ENCODE measurements at places on chromosomes 7 and 10.

GRCh38 chr7:37289367-37289766, 159.3 kb downstream of the ELMO1 start:
- DNase-seq = no peak

- no peak for DNase-seq
These were observed 794 bp downstream of the PCGF6 start for GRCh38 chr10:103350175-103350516.

DNA sequence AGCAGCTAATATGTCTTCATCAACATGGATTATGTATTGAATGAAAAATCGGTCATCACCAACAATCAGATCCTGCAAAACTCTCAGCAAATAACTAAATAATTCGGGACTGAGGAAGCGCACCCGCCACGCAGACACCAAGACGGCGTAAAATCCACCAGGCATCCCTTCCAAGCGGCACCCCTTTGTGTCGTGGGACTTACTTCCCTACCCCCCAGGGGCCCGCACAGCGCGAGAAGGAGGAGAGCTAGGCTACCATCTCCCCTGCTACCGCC, 721 bp downstream of the ARL3 start:
- no peak for DNase-seq

DNA sequence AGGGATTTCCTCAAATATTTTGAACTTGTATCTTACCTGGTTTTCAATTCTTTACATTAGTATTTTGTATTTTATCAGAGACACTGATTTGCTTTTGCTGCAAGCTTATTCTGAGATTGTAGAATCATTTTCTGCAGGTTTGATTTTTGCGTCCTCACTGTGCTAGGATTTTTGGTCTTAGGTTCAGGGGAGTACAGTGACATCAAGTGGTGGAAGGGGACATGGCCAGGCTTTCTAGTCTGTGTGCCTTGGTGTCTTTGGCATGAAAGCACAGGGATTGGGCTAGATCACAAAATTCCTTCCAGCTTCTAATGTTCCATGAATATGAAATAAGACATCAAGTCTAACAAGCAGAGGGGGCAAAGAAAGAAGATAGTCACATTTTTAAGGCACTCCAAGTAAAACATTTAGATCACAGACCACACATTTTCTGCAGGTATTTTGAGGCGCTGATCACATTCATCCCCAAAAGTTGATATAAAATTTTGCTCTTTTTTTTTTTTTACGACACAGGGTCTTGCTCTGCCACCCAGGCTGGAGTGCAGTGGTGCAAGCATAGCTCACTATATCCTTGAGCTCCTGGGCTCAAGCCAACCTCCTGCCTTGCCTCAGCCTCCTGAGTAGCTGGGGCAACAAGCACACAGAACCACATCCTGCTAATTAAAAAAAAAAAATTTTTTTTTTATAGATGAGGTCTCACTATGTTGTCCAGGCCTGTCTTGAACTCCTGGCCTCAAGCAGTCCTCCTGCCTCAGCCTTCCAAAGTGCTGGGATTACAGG, 124.4 kb downstream of the PON1 start:
- no peak for DNase-seq

- DNase-seq = no peak
These were observed 99.8 kb downstream of the ATE1 start for GRCh38 chr10:121828045-121828444.

DNA sequence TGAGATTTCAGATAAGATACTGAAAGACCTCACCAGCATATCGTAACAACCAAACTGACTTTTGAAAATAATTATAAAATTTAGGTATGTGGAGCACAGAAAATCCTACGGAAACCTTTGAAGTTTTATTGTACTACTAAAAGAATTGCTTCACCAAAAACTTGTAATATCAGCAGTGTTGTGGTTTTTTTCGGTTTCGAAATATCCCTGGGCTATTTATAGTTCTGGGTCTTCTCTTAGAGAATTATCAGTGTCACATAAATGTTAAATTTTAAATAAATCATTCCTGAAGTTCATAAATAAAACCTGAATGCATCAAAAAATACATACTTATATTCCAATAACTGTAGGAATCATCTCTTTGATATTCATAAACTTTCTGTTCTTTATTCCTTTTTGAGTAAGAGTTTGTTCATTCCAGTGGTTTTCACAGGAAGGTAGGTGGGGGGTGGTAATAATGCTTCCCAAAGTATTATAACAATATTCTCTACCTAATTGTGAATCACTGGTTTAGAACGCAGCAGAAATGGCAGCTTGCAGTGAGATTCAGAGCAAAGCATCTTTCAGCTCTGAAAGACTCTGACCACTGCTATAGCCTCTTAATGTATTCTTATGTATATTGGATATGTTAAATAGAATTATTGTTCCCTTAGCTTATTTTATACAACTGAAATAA, 60.2 kb downstream of the ZNF277 start:
- no peak for DNase-seq

- no peak for DNase-seq
These were observed 408.0 kb downstream of the THSD7A start for GRCh38 chr7:11424006-11424405.

GRCh38 chr10:124534231-124534798, 72.7 kb downstream of the LHPP start:
- no peak for DNase-seq

DNA sequence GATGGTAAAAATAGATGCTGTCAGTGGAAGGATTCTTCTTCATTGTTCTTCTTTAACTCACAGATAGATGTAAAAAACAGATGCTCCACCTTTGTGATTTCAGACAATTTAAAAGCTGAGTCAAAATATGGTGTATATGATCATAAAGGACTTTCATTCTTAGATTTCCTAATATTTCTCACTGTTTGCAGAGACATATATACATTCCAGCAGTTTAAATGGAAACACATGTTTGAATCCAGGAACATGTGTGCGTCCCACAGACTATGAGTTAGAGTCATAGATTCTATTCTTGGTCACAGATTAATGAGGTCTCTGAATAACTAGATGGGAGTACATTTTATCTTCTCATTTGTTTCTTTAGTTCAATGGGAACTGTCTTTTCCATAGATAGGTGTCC, 109.6 kb downstream of the BICC1 start:
- no peak for DNase-seq

- no peak for DNase-seq
These were observed 13.9 kb downstream of the VCL start for GRCh38 chr10:74011770-74012169.

GRCh38 chr7:24705461-24705954, 51.8 kb downstream of the GSDME start:
- no peak for DNase-seq

- no peak for DNase-seq
These were observed 228.2 kb downstream of the GFRA1 start for GRCh38 chr10:116044801-116045248.

DNA sequence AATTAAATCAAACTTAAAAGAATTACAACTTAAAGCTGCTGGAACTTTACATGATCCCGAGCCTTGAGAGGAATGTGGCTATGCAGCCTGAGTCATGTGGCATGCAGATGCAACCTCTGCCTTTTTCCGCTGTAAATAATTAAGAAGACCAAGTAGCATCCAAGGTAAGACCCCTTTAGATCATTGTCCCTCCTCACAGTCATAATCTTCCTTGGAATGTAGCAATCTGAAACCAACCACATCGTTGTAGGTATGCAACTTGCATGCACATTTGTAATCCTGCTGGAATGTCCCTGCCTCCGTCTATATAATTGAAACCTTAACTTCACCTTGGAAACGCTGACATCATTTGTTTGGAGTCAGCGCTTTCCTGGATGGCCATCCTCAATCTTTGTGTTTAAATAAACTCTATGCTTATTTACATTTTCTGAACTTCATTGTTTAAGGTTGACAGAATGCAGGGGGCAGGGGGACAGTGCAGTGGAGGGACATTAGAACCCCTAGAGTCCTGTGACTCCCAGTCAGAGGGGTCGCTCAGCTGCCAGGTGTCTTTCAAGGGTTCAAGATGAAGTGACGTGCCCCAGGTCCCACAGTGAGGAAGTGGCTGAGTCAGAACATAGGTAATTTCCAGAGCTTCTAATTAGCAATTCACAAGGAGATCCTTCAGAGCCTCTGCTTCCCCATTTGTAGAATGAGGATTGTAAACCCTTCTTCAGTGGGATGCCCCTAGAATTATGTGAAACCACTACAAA, 110.7 kb downstream of the RALA start:
- DNase-seq = no peak

- no peak for DNase-seq
These were observed 178.7 kb downstream of the AHR start for GRCh38 chr7:17477182-17477581.

DNA sequence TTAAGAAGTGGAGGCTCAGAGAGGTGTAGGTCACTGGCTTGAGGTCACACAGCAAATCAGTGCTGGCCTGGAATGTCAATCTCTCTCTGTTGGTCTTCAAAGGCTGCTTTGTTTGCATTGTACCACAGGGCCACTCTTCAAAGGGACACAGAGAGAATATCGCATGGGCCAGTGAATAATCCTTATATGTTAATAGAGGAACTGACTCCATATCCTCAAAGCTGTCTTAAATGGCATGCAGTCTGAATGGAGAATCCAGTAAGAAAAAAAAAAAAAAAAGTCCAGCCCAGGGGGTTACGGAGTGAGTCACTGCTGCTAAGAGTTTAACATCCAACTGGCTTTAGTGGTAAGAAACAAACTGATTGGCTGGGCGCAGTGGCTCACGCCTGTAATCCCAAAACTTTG, 54.1 kb downstream of the NRAP start:
- no peak for DNase-seq

- DNase-seq = no peak
These were observed 212.8 kb downstream of the NSUN6 start for GRCh38 chr10:18438361-18439126.

GRCh38 chr10:132714096-132714985, 71.6 kb downstream of the NKX6-2 start:
- DNase-seq = no peak

DNA sequence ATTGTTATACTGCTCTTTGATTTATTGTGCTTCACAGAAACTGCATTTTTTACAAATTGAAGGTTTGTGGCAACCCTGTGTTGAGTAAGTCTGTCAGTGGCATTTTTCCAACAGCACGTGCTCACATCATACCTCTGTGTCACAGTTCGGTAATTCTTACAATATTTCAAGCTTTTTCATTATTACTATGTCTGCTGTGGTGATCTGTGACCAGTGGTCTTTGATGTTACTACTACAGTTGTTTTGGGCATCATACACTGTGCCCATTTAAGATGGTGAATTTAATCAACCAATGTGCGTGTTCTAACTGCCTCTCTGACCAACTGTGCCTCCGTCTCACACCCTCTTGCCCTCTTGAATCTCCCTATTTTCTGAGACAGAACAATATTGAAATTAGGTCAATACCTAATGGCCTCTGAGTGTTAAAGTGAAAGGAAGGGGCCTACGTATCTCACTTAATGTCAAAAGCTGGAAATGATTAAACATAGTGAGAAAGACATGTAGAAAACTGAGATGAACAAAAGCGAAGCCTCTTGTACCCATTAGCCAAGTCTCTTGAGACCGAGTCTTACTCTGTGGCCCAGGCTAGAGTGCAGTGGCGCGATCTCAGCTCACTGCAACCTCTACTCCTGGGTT, 20.2 kb upstream of the ASL start:
- DNase-seq = no peak

- no peak for DNase-seq
These were observed 81.9 kb upstream of the TRIL start for GRCh38 chr7:29039821-29040578.

- DNase-seq = no peak
These were observed 43.3 kb upstream of the ANLN start for GRCh38 chr7:36346260-36346831.
